ENCODE measurements at places on chromosomes 16 and 17.

GRCh38 chr17:42536048-42536371, at the start of gene NAGLU:
TSS of gene NAGLU (plus strand) at chr17:42536241. CDS start at chr17:42536273, 32 bp downstream.
- DNase-seq: peak; percentile 95

- DNase-seq: no peak
Measured at GRCh38 chr17:66671156-66671555, 163.8 kb upstream of the CACNG5 start.

GRCh38 chr17:48024149-48025039, 13.2 kb downstream of the COPZ2 start:
- peak; percentile 26 for DNase-seq

DNA sequence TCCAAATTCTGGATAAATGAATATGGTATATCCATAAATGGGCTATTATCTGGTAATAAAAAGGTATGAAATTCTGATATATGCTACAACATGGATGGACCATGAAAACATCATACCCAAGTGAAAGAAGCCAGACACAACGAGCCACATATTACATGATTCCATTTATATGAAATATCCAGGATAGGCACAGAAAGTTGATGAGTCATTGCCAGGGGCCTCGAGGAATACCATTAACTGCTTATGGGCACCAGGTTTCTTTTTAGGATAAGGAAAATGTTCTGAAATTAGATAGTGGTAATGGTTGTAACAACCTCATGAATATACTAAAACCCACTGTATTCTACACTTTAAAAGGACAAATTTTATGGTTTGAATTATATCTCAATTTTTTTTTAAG, 123.2 kb downstream of the PITPNC1 start:
- no peak for DNase-seq

GRCh38 chr16:55539488-55539887, 27.0 kb upstream of the CAPNS2 start:
- no peak for DNase-seq

GRCh38 chr17:30947796-30948195, 23.0 kb upstream of the RNF135 start:
- DNase-seq: no peak

- DNase-seq: peak; percentile 15
Measured at GRCh38 chr16:24853830-24854229, 8.1 kb downstream of the SLC5A11 start.

DNA sequence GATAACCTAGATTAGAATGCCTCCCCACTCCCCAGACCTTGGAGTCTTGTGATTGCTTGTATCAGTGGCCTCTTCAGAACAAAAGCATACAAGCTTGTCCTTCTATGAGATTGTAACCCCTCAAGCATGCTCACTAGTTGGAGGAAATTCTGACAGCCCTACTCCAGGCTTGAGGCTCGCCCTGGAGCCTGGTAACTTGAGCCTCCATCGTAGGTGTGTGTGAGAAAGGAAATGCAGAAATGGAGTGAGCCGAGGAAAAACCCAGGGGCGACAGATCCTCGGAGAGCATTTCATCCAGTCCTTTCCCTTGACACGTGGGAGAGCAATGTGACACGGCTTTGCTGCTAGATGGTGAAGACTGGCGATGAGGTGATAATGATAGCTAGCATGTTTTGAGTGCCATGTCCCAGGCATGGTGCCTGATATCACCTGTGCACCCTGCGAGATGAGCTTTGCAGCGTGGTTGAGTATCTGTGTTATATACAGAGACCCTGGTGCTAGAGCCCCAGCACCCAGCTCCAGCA, 31.2 kb downstream of the GNAO1 start:
- no peak for DNase-seq

- DNase-seq: no peak
Measured at GRCh38 chr17:6660101-6660500, 8.5 kb downstream of the C17orf100 start.

DNA sequence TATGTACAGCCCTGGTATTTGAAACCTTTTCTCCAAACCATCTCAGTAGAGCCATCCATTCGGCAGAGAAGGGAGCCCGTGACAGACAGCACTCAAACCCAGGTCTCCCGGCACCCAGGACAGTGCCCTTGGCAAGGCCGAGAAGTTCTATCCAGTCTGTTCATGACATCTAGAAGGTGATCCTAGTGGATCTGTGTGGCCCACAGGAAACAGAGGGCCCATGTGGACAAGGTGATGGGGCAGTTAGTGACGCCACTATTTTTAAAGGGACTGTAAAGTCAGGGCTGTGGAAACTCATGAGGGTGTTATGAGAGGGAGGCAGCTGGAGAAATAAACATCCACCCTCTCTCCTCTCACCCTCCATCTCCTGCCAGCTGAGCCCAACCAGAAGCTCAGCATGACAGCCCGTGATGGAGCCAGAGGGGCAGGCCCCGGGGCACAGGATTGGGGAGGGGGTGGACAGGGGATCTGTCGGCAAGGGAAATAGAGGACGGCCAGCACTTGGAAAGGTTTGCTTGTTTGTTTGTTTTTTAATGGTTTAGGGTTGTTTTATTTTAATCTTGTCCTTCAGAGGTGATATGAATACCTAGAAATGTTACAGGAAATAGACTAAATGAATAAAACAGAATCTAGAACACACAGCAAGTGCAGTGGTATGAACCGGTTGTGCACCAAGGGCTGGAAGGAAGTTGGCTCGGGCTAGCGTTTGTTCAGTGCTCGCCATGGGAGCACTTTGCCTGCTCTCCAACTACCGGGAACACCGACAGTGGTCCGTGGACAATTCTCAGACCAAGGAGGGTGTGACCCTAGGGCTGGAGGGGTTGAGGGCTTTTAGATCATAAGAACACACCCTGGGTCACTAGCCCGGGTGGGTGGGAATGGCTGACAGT, 17.1 kb downstream of the MYLK3 start:
- DNase-seq: no peak

DNA sequence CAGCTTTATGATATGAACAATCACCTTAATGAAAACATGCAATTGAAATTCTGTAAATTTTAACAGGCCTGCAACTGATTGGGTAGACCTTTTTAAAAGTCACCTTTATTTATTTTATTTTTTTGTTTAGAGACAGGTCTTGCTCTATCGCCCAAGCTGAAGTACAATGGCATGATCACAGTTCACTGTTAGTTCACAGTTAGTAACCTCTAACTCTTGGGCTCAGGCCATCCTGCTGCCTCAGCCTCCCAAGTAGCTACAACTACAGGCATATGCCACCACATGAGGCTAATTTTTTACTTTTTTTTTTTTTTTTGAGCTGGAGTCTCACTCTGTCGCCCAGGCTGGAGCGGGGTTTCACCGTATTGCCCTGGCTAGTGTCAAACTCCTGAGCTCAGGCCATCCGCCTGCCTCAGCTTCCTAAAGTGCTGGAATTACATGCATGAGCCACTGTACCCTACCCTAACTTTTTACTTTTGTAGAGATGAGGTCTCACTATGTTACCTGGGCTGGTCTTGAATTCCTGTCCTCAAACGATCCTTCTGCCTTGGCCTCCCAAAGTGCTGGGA, 28.0 kb downstream of the AP1G1 start:
- DNase-seq: no peak

DNA sequence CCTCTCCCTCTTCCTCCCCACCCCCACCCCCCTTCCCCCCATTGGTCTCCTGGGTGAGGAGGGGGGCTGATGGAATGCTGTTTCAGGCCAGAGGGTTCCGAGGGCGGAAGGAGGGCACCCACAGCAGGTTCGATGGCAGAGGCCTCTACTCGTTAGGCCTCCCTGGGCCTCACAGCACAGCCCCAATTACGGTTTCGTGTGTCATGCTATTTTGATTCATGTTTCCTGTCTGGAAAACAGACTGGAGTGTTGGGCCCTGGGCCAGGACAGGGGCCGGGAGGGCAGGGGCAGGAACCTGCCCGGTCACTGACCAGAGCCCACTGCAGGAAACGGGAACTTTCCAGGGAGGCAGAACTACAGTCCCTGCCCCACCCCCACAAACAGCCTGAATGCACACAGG, 138.2 kb downstream of the C16orf95 start:
- DNase-seq: no peak

DNA sequence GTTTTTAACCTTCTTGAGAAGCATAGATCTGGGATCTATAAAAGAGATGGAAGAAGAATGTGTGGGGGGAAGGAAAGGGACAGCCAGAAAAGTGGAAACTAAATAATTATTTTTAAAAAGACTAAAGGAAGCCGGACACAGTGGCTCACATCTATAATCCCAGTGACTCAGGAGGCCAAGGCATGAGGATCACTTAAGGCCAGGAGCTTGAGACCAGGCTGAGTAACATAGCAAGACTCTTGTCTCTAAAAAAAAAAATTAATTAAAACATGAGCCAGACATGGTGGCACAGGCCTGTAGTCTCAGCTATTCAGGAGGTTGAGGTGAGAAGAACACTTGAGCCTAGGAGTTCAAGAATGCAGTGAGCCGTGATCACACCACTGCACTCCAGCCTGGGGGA, 335.1 kb downstream of the GRIN2A start:
- no peak for DNase-seq

DNA sequence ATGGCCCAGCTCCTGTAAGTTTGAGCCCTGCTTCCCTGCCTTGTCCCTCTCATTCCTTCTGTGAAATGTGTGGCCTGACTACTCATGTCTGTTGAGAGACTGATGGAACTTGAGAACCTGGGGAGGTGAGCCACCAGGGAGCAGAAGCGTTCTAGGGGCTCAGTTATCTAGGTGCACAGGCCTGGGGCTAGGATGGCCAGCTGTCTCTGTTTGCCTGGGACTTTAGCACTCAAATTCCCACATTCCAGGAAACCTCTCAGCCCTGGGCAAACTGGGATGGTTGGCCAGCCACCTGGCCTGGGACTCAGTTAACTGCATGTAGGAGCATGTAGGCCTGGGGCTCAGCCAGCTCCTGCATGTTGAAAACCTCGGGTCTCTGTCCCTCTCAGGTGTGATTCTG, 9.3 kb upstream of the EPN3 start:
- no peak for DNase-seq

- DNase-seq: no peak
Measured at GRCh38 chr17:55427587-55427882, 5.9 kb upstream of the MMD start.

GRCh38 chr17:18848501-18848900, 9.4 kb upstream of the PRPSAP2 start:
- no peak for DNase-seq

Measured in COR-L47 (cell line).